ENCODE measurements at places on chromosomes 3 and 15.

GRCh38 chr15:38297623-38298388 is 45.2 kb downstream of the SPRED1 start:
- DNase-seq = no peak

DNA sequence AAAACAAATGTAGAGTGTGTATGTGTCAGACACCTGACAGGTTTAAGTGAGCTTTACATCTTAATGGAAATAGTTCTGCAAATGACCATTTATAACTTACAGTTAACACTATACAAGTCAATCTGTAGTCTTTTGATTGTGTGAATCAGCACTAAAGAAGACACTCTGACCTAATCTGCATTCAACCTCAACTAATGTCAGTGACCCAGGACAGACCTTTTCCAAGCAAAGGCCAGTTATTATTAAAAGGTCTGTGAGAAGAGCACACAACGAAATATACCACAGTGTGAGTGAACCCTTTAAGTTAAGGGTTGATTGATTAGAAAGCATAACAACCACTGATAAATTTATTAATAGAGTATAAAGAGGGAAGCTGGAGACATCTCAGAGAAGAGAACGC is 761.9 kb upstream of the LMCD1 start:
- no peak for DNase-seq

DNA sequence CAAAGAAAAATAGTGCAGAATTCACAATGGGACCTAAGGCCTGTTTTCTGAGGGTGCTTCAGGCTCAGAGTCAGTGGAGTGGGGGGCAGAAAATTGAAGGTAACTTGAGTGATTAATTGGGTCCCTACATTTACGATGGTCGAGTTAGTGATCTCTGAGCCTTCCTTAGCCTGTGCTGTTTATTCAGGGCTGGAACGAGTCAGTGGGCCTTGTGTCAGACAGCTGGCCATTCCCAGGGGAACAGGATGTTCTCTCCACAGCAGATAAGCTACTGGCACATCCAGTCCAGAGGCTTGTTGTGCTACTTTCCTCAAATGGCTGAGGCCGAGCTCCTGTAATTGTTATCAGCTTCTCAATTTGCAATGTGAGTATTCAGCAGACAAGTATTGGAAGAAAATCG is 29.2 kb upstream of the CNTN3 start:
- no peak for DNase-seq

GRCh38 chr15:66886686-66887273 is 178.6 kb upstream of the SMAD3 start:
- no peak for DNase-seq

- DNase-seq = no peak
Measured at GRCh38 chr3:143525408-143525807, 322.9 kb downstream of the SLC9A9 start.

DNA sequence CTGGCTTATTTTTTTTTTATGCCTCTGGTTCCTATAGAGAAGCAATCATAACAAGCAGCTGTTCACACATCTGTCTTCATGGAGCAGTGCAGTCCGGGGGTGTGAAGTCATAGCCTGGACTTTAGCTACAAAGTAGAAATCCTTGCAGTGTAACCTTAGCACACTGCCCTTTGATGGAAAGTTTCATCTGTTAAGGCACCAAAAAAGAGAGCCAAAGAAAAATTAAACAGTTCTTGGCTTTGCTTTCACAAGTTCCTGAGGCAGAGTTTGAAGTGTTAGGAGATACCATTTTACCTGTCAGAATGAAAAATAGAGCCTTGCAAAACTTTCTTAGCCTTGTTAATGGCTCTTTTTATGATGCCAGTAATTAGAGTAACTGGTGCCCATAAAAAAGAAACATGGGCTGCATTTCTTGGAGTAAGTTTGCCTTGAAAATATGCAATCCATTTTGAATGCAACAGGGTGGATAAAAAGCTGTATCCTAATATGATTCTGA is 84.1 kb downstream of the PIK3R4 start:
- DNase-seq = no peak

DNA sequence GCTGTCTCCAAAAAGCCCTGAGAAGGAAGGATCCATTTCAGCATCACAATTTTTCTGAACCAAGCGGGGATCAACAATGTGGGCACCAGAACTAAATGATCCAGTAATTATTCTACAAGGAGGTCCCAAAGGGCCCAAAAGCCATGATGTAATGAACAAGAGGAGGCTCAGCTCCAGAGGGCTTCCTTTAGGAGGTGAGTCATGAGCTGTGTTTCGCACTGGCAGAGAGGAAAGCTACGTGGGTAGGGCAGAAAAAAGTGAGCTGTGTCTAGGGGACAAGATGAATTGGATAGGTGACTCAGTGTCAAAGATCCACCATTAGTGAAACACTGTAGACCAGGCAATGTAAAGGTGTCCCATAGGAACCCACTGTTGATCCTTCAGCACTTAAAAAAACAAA is 113.4 kb downstream of the RORA start:
- DNase-seq = no peak

- no peak for DNase-seq
Measured at GRCh38 chr3:164419220-164419619, 659.1 kb downstream of the SI start.

- no peak for DNase-seq
Measured at GRCh38 chr3:74426571-74426970, 187.9 kb downstream of the CNTN3 start.

DNA sequence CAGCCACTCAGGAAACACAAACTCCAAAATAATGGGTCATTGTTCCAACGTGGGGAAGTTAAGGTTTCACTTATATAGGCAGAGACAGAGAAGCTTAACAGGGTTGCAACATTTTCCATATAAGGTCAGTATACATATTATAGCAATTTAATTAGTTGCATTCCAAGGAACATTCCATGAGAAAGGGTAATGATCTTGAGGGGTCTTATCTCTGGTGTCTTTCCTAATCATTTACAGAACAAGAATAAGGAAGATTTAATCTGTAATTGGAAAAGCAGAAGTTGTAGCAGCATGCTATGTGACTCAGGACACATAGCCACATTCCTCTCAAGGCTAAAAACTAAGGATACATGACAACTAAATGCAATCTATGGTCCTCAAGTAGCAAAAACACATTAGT is 4.9 kb downstream of the MNS1 start:
- DNase-seq = no peak

DNA sequence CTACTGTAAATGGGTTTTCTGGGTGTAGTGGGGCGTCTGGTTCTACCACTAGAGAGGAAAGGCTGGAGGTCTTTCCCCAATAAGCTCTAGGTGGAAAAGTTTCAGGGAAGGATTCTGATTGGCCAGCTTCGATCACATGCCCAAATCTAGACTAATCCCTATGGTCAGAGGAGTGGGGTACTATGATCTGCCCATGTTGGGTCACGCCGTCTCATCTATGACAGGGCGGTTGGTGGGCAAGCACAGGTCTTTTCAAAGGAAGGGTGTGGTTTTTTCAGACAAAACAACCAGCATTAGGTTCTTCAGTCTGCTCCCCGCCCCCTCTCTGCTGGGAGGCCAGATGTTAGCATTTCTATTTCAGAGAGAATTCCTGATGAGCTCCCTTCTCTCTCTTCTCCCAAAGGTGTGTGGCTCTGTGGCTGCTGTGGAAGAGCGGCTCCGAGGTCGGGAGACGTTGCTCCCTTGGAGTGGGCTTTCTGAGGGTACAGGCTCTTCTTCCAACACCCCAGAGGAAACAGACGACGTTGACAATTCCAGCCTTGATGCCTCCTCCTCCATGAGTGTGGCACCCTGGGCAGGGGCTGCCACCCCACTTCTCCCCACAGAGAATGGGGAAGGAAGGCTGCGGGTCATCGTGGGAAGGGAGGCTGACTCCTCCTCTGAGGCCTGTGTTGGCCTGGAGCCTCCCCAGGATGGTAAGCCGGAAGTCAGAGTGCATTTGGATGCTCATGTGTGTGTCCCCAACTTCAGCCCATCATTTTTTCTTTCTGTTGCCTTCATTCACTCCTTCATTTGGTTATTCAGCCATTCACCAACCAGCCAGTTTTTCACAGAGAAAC is 9.7 kb upstream of the TATDN2 start:
- no peak for DNase-seq

- DNase-seq = no peak
Measured at GRCh38 chr3:129560269-129560787, 17.4 kb downstream of the H1-8 start.

- no peak for DNase-seq
Measured at GRCh38 chr15:33801954-33802353, 166.3 kb upstream of the CHRM5 start.

DNA sequence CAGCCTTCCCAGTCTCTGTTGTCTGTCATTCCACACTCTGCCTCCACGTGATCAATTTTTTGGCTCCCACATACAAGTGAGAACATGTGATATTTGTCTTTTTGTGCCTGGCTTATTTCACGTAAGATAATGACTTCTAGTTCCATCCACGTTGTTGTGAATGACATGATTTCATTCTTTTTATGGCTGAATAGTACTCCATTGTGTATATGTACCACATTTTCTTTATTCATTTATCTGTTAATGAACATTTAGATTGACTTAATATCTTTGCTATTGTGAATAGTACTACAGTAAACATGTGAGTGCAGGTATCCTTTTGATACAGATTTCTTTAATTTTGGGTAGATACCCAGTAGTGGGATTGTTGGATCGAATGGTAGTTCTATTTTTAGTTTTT is 31.4 kb downstream of the ASB14 start:
- no peak for DNase-seq

DNA sequence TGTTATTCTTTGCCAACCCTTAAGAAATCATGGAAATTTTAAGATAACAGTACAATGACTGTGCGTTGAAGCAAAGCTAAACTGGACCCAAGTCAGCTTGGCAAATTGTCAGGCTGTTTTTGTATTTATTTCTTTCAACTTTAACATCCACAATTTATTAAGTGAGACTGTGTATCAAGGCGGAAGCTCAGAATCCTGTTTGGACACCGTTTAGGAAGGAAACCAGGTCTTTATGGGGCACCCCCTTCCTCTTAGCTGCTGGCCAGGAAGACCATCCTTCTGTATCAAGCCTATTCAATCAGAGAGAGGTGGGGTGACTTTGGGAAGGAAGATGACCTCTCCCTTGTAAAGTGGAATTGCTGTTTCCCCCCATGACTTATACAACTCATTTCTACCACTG is 166.0 kb downstream of the MCTP2 start:
- no peak for DNase-seq

- no peak for DNase-seq
Measured at GRCh38 chr3:54125300-54125699, 2.9 kb downstream of the CACNA2D3 start.

DNA sequence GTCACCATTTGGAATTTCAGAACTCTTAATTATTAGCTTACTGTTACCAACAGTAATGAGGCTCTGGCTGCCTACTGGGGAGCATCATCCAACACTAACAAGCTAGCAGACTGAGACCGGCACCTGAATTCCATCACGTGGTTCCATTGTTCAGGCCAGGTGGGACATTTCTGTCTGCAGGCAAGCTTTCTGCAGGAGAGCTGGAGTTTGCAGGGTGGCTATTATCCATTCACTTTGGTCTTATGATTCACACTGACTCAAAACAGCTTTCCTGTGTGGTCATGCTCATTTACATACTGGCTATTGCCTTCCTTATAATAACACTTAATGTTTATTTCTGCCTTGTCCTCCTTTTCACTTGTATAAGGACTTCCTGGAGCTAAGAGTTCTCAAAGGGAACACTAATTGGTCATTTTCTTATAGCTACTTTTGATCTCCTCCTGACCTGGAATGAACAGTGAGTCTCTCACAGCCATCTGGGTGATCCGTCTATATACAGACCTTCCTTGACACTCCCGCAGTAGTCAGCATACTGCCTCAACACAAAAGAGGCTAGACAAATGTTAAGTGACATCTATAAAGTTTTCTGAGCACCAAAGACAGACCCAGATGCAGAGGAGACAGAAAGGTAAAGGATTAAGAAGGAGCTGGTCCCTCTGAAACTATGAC is 695.4 kb downstream of the FHIT start:
- DNase-seq = no peak

GRCh38 chr3:177603148-177603603 is 405.9 kb upstream of the TBL1XR1 start:
- no peak for DNase-seq

GRCh38 chr3:112746675-112747280 is 99.9 kb downstream of the CD200R1L start:
- no peak for DNase-seq

DNA sequence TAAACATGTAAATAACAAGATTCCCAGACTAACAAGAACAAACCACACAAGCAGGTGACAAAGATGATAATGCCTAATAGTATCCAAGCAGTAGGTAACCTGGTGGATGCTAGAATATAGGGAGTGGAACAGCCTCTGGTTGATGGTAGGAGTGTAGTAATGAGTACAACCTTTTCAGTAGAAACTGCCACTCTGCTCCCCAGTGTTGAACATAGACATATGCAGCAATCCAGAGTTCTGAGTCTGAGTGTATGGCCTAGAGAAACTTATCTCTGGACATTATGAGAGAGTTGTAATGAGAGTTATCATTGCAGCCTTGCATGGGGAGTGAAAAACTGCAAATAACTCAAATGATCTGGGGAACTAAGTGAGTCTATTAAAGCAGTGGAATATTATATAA is 76.1 kb upstream of the ACAD9 start:
- DNase-seq = no peak

DNA sequence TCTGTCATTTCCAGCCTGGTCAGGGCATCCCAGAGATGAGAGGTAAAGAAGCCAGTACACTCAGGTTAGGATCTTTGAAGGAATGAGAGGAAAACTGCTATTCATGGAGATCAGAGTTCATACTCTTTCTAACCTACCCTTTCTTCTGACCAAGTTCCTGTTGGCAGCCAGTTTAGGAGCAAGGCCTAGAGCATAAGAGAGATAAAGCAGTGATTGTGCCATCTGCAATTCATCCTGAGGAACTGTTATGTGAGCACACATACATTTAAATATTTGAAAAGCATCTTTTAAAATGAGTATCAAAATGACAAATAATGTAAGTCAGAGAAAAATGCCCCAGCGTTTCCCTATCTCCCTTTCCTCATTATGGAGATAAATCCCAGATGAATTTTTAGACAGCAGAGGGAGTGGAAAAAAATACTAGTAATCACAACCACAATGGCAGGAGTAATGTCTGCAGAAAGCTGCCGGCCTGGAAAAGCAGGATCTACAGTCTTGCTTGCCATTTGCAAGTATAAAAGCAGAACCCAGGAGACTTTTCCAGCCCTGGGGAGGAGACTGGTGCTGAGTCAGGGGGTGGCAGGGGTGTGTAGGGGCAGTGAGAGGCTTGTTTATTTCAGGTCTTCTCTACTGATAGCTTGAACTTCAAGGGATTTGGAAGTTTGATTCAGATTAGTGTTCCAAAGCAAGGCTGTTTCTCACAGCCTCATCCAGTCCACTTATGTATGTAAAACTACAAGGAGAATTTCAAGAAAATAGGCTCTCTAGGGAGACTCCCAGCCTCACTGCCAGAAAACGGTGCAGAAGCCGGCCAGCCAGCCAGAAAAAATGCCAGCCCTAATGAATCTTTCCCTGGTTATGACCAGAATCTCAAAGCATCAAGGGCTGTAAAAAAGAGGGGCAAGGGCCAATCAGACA is 1052.4 kb downstream of the TUSC7 start:
- no peak for DNase-seq

DNA sequence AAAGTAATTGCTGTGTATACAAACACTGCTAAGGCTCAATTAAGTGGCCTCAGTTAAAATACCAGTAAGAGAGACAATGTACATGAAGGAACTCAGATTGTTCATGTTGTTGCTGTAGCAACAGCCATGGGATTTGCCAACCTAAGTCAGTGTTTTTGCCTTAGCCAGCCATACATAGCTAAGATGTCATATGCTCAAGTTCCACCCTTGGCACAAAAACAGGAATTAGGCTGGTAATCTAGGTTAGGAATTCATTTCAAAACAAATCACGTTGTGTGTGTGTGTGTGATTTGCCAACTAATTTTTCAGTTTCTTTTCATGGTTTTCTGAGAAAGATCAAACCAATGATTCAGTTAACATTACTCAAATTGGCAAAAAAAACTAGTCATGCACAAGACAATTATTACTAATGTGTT is 143.7 kb upstream of the KCNMB2 start:
- no peak for DNase-seq
